ENCODE measurements at places on chromosomes 5 and 9. TPM values are rescaled to one million over a fixed set of nuclear protein-coding genes. Genes with fewer than 3 reads are reported as not detected.
A peak's percentile ranks its signal among the peaks of the same experiment; 100 is the strongest.

Gene NR2F1
- not detected for total RNA-seq

Gene KIF2A
- 107 TPM for total RNA-seq

Gene ECPAS
- total RNA-seq: 59.4 TPM

Gene TAS2R1
- not detected for total RNA-seq

Gene PCDHGA6
- total RNA-seq: 0.28 TPM

Gene SPATA31D4
- total RNA-seq: not detected

Gene CD14
- total RNA-seq: 1.4 TPM

Gene OLFM1
- 0.16 TPM for total RNA-seq

- H3K27ac ChIP-seq: no peak overlapping the region
- H3K36me3 ChIP-seq: no peaks in the 10 kb centered on the region
- no peaks in the 10 kb centered on the region for H3K27me3 ChIP-seq
- DNase-seq: no peak
- H3K4me3 ChIP-seq: no peak overlapping the region
Measured at GRCh38 chr5:50856401-50857119, 190.1 kb downstream of the PARP8 start.

DNA sequence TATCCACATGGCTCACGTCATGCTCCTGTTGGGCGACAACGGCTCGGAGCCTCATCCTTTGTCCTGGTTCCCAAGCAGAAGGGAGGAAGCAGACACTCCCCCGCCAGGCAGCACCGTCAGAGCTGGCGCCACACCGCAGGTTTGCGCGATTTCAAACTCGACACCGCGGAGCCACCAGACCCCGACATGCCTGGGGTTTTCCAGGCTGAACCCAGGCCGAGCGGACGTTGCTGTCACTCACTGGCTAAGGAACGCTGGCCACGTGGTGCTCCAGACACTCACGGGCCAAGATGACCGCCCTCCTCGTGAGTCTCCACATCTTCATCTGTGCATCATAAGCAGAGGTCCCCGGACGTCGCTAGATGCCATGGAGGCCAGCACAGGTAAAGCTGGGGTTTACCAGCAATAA, 9.0 kb downstream of the TERT start:
- no peak for DNase-seq
- H3K27me3 ChIP-seq: no peaks in the 10 kb centered on the region
- H3K36me3 ChIP-seq: no peaks in the 10 kb centered on the region
- H3K4me1 ChIP-seq: no peaks in the 10 kb centered on the region

- H3K4me3 ChIP-seq: no peak overlapping the region
- DNase-seq: no peak
- no peaks in the 10 kb centered on the region for H3K36me3 ChIP-seq
- no peak overlapping the region for H3K27ac ChIP-seq
- H3K4me1 ChIP-seq: peaks cover 8% of the 10 kb centered on the region
- H3K27me3 ChIP-seq: no peaks in the 10 kb centered on the region
Measured at GRCh38 chr5:65817931-65818330, 95.9 kb downstream of the NLN start.

DNA sequence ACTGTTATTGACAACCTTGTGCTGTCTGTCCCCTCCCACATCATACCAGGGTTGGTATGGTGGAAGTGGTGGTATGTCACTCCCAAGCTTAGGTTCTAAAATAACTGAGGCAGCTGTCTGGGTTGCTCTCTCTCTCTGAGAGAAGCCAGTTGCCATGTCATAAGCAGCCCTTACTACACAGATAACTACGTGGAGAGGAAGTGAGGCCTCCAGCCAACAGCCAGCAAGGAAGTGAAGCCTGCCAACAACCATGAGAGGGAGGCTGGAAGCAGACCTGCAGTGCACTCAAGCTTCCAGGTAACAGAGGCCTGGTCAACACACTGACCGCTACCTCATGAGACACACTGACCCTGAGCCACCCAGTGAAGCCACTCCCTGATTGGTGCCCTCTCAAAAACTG, 18.6 kb downstream of the CTNNAL1 start:
- no peak overlapping the region for H3K27ac ChIP-seq
- H3K4me1 ChIP-seq: peaks cover 3% of the 10 kb centered on the region
- H3K4me3 ChIP-seq: no peak overlapping the region
- no peak for DNase-seq
- no peaks in the 10 kb centered on the region for H3K27me3 ChIP-seq

GRCh38 chr5:82073179-82073578, 101.4 kb downstream of the ATG10 start:
- H3K27me3 ChIP-seq: no peaks in the 10 kb centered on the region
- no peaks in the 10 kb centered on the region for H3K4me1 ChIP-seq
- no peak overlapping the region for H3K4me3 ChIP-seq
- no peak for DNase-seq

- peak overlapping the region; percentile 68 for H3K27ac ChIP-seq
- DNase-seq: peak; percentile 35
- no peak overlapping the region for H3K4me3 ChIP-seq
- no peaks in the 10 kb centered on the region for H3K36me3 ChIP-seq
- peaks cover 34% of the 10 kb centered on the region for H3K4me1 ChIP-seq
Measured at GRCh38 chr9:114902786-114903524, 27.4 kb downstream of the TNFSF8 start.

GRCh38 chr9:114177423-114178064, 22.2 kb downstream of the COL27A1 start:
- H3K27me3 ChIP-seq: peaks cover 36% of the 10 kb centered on the region
- DNase-seq: no peak
- no peak overlapping the region for H3K27ac ChIP-seq
- H3K4me1 ChIP-seq: no peaks in the 10 kb centered on the region
- H3K36me3 ChIP-seq: no peaks in the 10 kb centered on the region

- H3K27me3 ChIP-seq: no peaks in the 10 kb centered on the region
- H3K4me3 ChIP-seq: no peak overlapping the region
- no peak for DNase-seq
- H3K27ac ChIP-seq: no peak overlapping the region
- H3K4me1 ChIP-seq: peaks cover 35% of the 10 kb centered on the region
Measured at GRCh38 chr9:101566904-101567724, 27.7 kb downstream of the PPP3R2 start.

DNA sequence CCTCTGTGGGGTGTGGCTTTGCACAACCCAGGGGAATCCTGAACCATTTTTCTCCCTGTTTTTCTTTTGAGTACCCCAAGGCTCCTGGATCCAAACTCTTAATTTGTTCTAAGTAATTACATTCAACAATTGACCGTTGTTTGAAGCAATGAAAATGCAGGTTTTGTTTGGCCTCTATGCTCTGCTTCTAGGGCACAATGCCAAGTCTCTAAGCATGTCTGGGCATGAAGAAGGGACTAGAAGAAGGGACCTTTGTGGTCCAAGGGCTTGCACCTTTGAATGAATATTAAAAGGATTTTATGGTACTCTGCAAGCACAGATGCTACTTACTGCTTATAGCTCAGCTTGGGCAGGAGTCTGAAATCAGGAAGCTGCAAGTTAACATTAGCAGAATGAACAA, 6.6 kb upstream of the ENC1 start:
- no peak for DNase-seq
- peaks cover 7% of the 10 kb centered on the region for H3K27me3 ChIP-seq
- H3K36me3 ChIP-seq: no peaks in the 10 kb centered on the region
- peaks cover 3% of the 10 kb centered on the region for H3K4me1 ChIP-seq
- no peak overlapping the region for H3K27ac ChIP-seq

GRCh38 chr9:21933281-21933680, 60.9 kb downstream of the CDKN2A start:
- DNase-seq: no peak
- no peak overlapping the region for H3K27ac ChIP-seq
- H3K4me3 ChIP-seq: no peak overlapping the region
- no peaks in the 10 kb centered on the region for H3K4me1 ChIP-seq
- no peaks in the 10 kb centered on the region for H3K27me3 ChIP-seq
- H3K36me3 ChIP-seq: no peaks in the 10 kb centered on the region

DNA sequence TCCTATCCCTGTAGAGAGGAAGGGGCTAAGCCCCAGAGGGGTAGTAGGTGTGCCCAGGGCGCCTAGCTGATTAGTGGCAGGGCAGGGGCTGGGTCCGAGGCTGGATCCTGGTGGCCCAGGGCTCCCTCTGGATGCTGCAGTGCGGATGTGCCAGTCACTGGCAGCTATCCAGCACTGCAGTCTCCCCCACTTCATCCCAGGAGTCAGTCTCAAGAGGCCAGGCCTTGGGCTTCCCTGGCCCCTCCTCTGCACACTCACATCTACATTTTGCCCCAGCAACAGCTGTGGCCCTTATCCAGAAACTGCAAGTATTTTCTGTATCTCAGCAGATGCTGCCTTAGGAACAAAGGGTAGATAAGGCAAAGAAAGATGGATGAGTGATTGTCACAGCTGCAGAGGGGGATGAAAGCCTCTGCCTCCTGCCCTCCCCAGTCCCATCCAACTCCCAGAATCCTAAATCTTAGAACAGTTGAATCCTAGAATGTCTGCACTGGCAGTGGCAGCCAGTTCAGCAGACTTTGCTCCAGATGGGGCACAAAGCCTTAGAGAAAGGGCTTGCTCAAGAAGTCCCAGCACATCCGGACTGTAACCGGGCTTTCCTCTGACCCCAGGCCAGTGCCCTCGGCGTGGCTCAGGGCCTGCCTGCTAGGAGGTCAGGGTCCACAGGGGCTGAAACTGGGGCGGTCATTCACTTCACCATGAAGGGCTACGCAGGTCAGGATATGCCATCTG, 1.6 kb downstream of the ANXA6 start:
- peaks cover 53% of the 10 kb centered on the region for H3K4me1 ChIP-seq
- DNase-seq: no peak
- H3K36me3 ChIP-seq: no peaks in the 10 kb centered on the region
- no peaks in the 10 kb centered on the region for H3K27me3 ChIP-seq
- peak overlapping the region; percentile 89 for H3K4me3 ChIP-seq
- H3K27ac ChIP-seq: peak overlapping the region; percentile 89

GRCh38 chr5:16304846-16305245, 125.3 kb upstream of the MARCHF11 start:
- DNase-seq: no peak
- H3K27ac ChIP-seq: no peak overlapping the region
- H3K36me3 ChIP-seq: no peaks in the 10 kb centered on the region
- H3K27me3 ChIP-seq: no peaks in the 10 kb centered on the region

DNA sequence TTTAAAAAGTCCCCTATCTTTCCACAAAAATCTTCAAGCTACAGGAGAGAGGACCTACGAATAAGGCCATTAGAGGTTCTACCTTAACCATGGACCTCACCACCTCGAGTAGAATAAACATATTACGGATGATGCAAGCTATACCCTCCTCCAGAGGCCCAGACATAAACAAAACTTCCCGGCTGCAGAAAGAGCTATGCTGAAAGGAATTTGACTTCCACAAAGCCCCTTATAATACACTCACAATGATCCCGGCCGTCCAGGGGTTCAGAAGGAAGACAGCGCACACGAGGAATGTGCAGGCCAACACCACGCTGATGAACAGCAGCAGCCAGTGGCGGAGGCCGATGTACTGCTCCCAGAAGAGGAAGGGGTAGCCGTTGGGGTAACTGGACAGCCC, 59.0 kb downstream of the PTCH1 start:
- DNase-seq: no peak
- H3K27ac ChIP-seq: no peak overlapping the region
- no peaks in the 10 kb centered on the region for H3K36me3 ChIP-seq
- no peak overlapping the region for H3K4me3 ChIP-seq

- no peaks in the 10 kb centered on the region for H3K4me1 ChIP-seq
- H3K27me3 ChIP-seq: peaks cover 2% of the 10 kb centered on the region
Measured at GRCh38 chr5:73638344-73639095, 12.5 kb downstream of the ARHGEF28 start.

DNA sequence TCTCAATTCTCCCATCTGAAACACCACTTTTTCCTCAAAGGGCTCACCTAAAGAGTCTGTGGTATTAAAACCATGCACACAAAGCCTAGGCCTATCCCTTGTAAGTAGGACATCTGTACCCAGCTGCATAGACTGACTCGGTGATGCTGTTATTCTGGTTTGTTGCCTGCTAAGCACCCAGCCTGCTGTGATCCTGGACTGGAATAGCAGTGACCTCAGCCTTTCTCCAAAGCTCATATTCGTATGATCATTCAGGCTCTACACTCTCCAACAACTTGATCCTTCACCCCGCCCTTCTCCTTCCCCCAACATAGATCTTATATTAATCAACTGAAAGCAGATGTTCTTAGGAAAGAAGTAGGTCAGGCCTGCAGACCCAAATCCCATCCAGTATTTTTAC, 81.4 kb upstream of the WWC1 start:
- H3K36me3 ChIP-seq: no peaks in the 10 kb centered on the region
- no peaks in the 10 kb centered on the region for H3K4me1 ChIP-seq
- no peak for DNase-seq
- H3K27ac ChIP-seq: no peak overlapping the region

GRCh38 chr5:40437452-40437861, 242.3 kb upstream of the PTGER4 start:
- peak overlapping the region; percentile 94 for H3K27ac ChIP-seq
- peaks cover 38% of the 10 kb centered on the region for H3K4me1 ChIP-seq
- H3K27me3 ChIP-seq: no peaks in the 10 kb centered on the region
- no peaks in the 10 kb centered on the region for H3K36me3 ChIP-seq
- no peak for DNase-seq
- H3K4me3 ChIP-seq: no peak overlapping the region

GRCh38 chr9:134066913-134067851, 644 bp downstream of the BRD3 start:
- peak overlapping the region; percentile 46 for H3K27ac ChIP-seq
- H3K4me1 ChIP-seq: peaks cover 6% of the 10 kb centered on the region
- no peaks in the 10 kb centered on the region for H3K27me3 ChIP-seq
- peaks cover 3% of the 10 kb centered on the region for H3K36me3 ChIP-seq
- peak overlapping the region; percentile 76 for H3K4me3 ChIP-seq

GRCh38 chr5:56763182-56763581, 52.2 kb upstream of the MAP3K1 start:
- no peak overlapping the region for H3K27ac ChIP-seq
- H3K4me3 ChIP-seq: no peak overlapping the region
- H3K36me3 ChIP-seq: no peaks in the 10 kb centered on the region
- DNase-seq: no peak
- no peaks in the 10 kb centered on the region for H3K27me3 ChIP-seq

DNA sequence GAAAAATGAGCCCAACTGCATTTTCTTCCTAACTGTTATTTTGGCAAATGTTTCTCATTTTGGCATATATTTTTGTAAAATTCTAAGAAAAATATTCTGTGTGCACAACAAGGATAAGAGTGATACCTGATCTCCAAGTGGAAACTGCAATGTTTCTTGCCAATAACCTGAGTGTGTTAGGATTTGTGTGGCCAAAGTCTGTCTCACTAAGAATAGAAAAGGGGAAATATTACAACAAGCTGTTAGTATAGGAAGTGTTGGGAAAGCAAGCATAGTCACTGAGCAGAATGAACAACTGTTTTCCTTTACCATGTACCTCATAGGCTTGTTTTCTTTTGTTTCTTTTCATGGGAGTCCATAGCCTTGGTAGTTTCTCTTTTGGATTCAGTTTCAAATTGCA, 624.2 kb downstream of the MTRR start:
- H3K27me3 ChIP-seq: no peaks in the 10 kb centered on the region
- no peaks in the 10 kb centered on the region for H3K4me1 ChIP-seq
- DNase-seq: no peak
- H3K4me3 ChIP-seq: no peak overlapping the region
- H3K36me3 ChIP-seq: no peaks in the 10 kb centered on the region

Data from T-cell (primary cell).